Right lung (tissue), 10 donors: ENCODE measurements at places on chromosomes 7 and 10. TPM values are rescaled to one million over a fixed set of nuclear protein-coding genes. Genes with fewer than 3 reads are reported as not detected.

DNA sequence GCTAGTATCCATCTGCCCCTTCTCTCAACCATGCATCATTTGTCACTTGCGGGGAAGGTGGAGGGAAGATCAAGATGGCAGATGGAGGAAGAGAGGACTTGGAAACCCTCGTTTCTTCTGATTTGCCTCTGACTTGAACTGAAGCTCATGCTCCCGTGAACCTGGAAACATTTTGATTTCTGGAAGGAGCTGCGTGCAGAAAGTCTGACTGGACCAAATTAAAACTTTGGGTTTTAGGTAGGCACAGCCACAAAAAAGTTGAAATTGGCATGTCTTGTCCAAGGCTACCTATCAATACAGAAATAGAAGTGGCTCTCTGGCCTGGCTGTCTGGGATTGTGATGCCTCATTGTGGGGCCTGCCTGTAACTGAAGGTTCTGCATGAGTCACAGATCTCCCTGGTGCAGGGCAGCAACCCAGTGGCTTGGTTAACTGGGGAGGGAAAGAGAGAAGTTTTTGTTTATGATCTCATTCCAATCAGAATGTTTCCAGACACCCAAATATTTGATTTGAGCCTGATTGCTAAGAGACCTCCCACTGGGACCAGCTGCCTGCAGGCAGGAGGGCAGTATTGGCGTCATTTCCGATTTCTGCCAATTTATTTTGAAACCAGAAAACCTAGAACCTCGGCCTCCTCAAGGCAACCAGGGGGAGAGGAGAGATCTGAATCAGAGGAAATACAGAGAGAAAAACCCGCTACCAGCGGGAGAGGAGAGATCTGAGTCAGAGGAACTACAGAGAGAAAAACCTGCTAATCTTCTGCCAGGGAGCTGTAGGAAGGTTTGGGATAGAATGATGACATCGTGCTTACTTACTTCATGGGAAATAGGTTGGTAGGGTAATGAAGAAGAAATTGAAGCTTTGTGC lies 363.6 kb downstream of the ANKRD30A start:
- DNase-seq, result no peak

The HYAL4 gene
- polyA plus RNA-seq, result not detected

GRCh38 chr10:103382769-103383168 lies 13.5 kb downstream of the ATP5MK start:
- no peak for DNase-seq

DNA sequence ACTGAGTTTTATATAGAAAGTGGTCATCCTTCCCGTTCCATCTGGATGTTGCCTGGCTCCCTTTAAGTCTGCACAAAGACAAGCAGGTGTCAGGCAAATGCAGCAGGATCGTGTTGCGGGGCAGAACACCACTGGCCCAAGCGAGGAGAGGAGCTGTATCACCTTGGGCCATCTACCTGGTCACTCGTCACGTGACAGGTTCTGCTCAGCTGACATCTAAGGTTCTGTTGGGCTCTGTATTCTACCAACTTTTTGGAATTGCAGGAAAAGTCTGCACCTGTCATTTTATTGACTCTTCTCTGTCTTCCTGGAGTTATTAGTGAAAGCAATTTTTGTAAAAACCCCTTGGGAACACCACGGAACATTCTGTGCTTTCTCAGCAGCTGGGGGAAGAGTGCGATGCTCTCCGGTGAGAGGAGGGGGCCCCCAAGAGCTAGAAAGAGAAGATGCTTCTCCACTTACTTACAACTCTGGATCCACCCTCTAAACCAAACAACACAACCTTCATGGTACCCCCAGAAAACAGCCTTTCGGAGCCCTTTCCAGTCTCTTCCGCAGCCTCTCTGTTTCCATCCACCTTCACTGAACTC lies 83.4 kb upstream of the NMT2 start:
- DNase-seq, result no peak

- DNase-seq, result no peak
Observed at GRCh38 chr10:119253433-119254174, 46.2 kb downstream of the GRK5 start.

GRCh38 chr7:1562597-1563051 lies 6.6 kb upstream of the TMEM184A start:
- no peak for DNase-seq

GRCh38 chr7:100561491-100562194 lies 12.1 kb downstream of the SAP25 start:
- DNase-seq, result no peak

The MYO1G gene
- 1.5 TPM for polyA plus RNA-seq

The CALHM3 gene
- not detected for polyA plus RNA-seq

GRCh38 chr10:86876748-86877147 lies 80.7 kb downstream of the MMRN2 start:
- no peak for DNase-seq

The SND1 gene
- polyA plus RNA-seq, result 162 TPM

- DNase-seq, result no peak
Observed at GRCh38 chr10:56316603-56317002, 44.5 kb downstream of the ZWINT start.

DNA sequence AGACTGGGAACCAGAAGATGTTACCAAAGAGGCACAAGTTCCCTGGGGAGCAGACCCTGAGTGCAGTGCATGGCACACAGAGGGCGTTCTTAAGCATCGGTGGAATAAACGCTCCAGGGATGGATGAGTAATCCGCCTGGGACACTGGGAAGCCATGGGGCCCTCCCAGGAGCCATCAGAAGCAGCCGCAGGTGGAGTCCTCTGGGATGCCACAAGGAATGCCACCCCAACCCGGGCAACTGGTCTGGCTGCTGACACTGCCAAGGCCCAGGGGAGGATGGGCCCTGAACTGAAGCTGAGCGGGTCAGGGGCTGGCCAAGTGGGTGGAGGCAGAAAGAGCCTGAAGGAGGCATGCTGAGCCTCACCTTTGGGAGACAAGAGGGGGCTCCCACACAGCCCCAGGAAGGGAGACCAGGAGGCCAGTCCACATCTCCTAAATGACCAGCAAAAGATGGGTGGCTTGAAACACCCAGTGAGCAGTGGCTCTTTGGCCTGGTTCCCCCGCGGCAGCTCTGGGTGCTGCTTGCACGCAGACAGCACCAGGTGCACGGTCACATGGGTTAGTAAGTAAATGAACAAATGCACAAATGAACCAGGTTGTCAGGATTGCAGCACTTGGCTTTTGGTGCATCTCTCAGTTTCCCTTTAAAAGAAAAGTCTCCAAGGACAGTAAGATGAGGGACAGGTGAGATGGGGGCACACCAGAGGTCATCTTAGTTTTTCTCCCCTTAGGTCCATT lies 141.3 kb upstream of the ZMIZ1 start:
- DNase-seq, result no peak

- DNase-seq, result no peak
Observed at GRCh38 chr7:6172910-6173295, 99.5 kb downstream of the CYTH3 start.

DNA sequence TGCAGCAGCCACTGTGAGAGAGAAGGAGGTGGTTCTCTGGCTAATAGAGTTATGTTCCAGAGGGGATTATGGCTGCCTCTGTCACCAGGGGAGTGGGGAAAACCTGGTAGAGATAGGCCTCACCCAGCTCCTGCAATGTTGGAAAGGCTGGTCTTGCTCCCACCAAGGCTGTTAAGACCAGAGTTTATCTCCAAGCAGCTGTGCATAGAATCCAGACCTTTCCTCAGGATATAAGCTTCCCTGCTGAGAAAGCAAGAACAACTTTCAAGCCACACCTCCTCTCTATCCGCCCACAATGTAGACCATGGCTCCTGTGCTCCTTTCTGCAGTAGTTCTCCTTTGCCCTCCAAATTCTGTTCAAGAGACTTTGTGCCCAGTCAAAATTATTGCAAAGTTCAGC lies 1375.4 kb downstream of the REEP3 start:
- DNase-seq, result no peak

DNA sequence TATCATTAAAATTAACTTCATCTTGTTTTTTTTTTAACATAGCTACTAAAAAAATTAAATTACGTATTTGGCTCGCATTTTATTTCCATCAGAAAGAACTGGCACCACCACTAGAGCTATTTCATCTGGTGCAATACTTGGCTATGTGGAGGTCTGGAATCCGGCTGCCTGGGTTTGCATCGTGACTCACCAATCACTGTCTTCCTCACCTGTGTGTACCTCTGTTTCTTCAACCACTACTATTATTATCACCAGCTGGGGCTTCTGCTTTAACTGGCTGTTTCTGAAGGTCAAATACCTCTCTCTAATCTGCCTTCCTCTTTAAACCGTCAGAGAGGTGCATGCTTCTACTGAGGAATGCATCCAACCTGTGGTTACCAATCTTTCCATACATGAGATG lies 6.5 kb downstream of the WDR91 start:
- peak; percentile 40 for DNase-seq

DNA sequence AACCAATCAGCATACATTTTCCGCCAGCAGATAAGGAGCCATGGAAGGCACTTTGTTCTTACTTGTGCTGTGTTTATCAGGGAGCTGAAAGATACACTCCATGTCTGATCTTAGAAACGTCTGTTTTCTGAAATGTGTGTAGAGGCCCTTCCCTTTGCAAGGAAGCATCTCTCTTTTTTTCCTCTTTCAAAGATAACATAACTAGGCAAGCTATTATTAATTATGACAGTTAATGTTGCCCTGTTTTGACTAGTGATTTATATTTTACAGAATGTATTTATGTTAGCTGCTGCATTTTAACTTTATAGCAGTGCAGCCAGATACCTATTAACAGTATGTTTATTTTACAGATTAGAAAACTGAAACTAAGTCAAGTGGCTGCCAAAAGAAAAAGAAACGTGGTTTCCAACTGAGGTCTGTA lies 683.2 kb upstream of the IGFBP3 start:
- no peak for DNase-seq

The CCDC172 gene
- not detected for polyA plus RNA-seq

The DRGX gene
- polyA plus RNA-seq, result not detected

The MRPS24 gene
- polyA plus RNA-seq, result 88.1 TPM

The HPS6 gene
- polyA plus RNA-seq, result 14.0 TPM
